Stromal cell of bone marrow (primary cell): ENCODE measurements at places on chromosomes 4 and X.
A peak's percentile ranks its signal among the peaks of the same experiment; 100 is the strongest.

DNA sequence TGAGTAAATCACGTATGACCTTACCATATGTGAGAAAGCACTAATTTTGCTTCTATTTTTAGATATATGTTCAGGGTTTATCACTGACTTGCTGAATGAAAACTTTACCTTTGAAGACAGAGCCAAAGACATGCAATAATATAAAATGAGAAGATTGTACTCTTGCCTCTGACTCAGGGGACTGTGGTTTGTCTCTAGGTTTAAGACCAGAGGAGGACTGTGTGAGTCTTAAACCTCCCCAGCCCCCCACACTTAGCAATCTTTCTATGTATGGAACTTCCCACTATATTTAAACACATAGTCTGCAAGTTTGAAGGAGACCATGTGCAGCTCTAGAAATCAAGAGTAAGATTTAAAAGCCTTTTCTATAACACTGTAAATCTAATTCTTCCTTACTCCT lies 368.7 kb upstream of the FAM241A start:
- DNase-seq, result no peak

DNA sequence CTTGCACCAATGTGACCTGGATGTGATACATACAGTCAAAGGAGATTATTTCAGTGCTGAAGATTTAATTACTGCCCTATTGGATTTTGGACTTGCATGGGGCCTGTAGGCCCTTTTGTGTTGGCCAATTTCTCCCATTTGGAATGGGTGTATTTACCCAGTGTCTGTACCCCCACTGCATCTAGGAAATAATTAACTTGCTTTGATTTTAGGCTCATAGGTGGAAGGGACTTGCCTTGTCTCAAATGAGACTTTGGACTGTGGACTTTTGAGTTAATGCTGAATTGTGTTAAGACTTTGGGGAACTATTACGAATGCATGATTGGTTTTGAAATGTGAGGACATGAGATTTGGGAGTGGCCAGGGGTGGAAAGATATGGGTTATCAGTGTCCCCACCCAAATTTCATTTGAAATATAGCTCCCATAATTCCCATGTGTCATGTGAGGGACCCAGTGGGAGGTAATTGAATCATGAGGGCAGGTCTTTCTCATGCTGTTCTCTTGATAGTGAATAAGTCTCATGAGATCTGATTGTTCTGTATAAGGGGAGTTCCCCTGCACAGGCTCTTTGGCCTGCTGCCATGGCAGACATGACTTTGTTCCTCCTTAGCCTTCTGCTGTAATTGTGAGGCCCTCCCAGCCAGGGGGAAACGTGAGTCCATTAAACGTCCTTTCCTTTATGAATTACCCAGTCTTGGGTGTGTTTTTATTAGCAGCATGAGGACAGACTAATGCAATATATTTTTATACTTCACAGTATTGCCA lies 362.2 kb upstream of the SPANXN4 start:
- DNase-seq, result no peak

DNA sequence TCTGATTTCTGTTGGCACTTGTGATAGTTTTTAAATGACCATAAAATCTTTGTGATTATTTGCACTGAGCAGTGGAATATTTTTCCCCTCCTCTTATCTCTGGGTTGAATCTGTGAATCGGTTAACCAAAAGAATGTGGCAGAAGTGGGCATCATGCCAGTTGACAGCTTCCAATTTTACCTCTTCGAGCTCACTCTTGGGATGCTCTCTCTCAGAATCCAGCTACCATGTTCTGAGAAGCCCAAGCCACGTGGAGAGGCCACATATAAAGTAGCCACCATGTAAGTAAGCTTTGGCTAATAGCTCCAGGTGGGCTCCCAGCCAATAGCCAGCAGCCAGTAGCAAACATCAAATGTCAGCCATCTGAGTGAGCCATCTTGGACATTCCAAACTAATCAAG lies 12.9 kb upstream of the WDR19 start:
- DNase-seq, result no peak

GRCh38 chr4:88045021-88045420 lies 37.6 kb downstream of the PKD2 start:
- no peak for DNase-seq

- no peak for DNase-seq
Observed at GRCh38 chr4:111334361-111334760, 711.5 kb upstream of the PITX2 start.

DNA sequence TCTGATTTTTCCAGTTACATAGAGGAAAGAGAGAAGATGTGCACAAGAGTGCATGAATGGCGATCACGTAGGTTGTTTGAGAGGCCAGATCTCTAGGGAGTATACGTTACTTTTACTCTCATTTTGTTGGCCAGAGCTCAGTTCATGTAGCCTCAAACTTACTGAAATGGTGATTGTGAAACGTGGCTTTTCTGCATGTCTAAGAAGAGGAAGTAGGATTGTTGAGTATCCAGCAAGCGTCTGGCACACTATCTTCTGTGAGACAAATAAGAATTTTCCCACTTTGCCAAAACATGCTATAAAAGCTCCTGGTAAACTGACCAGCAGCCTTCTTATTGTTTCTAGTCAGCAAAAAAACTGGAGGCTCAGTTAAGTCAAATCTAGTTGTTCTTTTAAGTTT lies 264.5 kb upstream of the EMCN start:
- no peak for DNase-seq

GRCh38 chrX:129843209-129843458 lies 552 bp downstream of the ZDHHC9 start:
- DNase-seq, result no peak

- no peak for DNase-seq
Observed at GRCh38 chr4:119002476-119002875, 113.8 kb downstream of the SYNPO2 start.

- DNase-seq, result no peak
Observed at GRCh38 chr4:149293046-149293649, 522.5 kb downstream of the IQCM start.

- no peak for DNase-seq
Observed at GRCh38 chr4:76188557-76188956, 25.1 kb downstream of the SCARB2 start.

- no peak for DNase-seq
Observed at GRCh38 chr4:126583509-126583908, 1049.2 kb upstream of the INTU start.

GRCh38 chr4:140635606-140636005 lies 66.8 kb upstream of the UCP1 start:
- DNase-seq, result no peak

DNA sequence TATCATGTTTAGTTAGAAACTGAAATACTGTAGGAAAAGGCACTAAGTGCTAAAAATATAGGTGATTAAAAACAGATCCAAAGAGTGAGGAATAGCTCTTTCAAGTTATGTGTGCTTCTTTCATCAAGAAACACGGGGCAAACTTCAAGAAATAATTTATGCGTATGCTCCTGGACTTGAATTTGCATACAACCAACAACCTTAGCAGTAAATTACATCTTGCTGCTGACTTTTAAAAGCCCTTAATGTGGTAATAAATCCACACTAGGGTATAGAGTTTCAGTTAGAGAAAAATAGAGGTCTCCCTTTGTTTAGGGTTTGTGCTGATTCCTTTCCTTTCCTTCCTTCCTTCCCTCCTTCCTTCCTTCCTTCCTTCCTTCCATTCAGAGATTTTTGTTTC lies 94.5 kb upstream of the GC start:
- no peak for DNase-seq

- no peak for DNase-seq
Observed at GRCh38 chr4:163613383-163613782, 118.9 kb downstream of the TMA16 start.

GRCh38 chr4:185955826-185956543 lies 113.0 kb upstream of the TLR3 start:
- DNase-seq, result no peak

- no peak for DNase-seq
Observed at GRCh38 chr4:38950159-38950558, 82.0 kb downstream of the TMEM156 start.

DNA sequence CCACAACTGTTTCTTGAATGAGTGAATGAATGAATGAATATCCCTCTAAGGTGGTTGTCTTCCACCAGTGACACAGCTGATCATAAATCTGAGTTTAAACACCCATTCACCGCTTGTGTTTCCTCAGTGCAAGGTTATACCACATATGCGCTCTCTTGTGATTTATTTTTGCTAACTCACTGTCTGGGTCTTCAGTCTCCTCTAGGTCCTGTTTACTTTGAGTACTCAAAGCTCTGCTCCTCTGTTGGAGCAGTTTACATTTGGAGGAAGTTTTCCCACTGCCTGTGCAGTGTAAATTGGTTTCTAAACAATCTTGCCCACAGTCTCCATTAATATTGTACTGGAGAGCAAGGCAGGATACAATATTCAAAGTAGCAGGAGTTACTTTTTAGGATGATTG lies 212.6 kb upstream of the JADE1 start:
- DNase-seq, result no peak

- no peak for DNase-seq
Observed at GRCh38 chr4:121216461-121216860, 52.3 kb upstream of the TNIP3 start.

GRCh38 chr4:56424697-56425514 lies 10.5 kb downstream of the PPAT start:
- DNase-seq, result no peak

GRCh38 chr4:24489870-24490269 lies 94.5 kb downstream of the DHX15 start:
- no peak for DNase-seq

- no peak for DNase-seq
Observed at GRCh38 chr4:3683077-3683743, 83.0 kb upstream of the ADRA2C start.

DNA sequence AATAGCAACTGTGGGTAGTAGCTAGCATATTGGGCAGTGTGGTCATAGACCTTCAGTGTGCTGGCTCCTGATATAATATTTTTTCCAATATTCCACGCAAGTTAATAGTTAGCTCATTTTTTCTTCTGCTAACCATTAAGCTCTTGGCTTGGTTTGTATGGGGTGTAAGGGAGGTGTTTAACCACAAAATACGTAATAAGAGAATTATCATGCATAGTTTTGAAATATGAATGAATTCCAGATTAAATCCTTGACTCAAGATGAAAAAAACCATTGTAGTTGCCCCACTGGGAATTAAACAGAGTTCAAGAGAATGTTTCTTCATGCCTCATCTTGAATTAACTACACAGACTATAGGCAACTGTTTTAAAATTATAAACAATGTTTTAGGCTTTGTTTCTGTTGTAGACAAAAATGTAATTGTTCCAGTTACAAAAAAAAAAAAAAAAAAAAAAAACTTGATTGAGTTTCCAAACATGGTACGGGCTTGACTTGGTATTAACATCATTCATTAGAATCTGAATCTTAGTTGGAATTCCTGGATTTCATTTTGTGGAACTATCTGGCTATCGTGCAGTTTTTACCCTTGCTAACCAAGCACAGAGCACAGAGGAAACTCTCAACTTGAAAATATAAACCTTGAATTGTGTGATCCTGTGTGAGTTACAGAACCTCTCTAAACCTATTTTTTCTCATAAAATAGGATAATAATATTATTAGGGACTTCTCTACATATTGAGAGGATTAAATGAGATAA lies 28.4 kb downstream of the CXCL1 start:
- peak; percentile 89 for DNase-seq

- no peak for DNase-seq
Observed at GRCh38 chr4:81606166-81606565, 134.5 kb upstream of the RASGEF1B start.

DNA sequence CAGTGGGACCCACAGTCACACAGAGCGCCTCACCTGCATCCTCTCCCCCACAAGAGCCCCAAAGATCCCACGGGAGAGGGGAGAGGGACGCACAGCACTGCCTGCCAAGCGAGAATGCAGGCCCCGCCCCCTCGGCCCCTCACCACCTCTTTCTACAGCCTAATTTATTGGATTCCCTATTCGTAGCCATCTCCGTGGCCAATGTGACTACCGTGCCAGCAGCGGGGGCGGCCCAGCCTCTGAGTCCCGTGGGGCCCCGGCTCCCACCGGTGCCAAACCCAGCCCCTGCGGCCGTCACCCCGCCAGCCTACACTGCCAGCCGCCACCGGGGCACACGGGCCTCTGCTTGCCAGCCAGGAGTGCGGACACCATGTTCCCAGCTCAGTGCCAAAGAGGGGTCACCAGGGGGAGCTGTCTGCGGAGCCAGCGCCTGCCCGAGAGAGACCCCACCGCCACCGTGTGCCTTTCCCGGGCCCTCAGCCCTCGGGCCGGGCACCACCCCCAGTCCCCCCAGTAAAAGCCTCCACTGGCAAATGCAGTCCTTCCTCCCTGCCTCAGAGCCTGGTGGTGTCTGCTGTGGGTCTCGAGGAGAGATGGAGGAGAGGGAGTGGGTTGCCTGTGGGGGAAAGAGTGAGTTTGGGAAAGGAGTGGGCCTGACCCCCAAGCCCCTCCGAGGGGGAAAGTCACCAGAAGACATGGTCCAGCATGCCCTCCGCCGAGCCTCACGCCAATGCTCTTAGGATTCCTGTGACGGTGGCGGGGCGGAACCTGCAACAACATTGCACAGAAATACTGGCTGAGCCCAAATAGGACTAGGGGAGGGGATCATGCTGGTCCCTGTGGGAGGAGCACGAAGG lies 19.6 kb upstream of the PLXNB3 start:
- no peak for DNase-seq

GRCh38 chr4:182155806-182156205 lies 87.4 kb upstream of the TENM3 start:
- DNase-seq, result no peak
